AG10803 (cell line): ENCODE measurements at places on chromosomes 7 and 10.
A peak's percentile ranks its signal among the peaks of the same experiment; 100 is the strongest.

- DNase-seq = no peak
Observed at GRCh38 chr7:77687747-77688144, 8.5 kb upstream of the RSBN1L start.

DNA sequence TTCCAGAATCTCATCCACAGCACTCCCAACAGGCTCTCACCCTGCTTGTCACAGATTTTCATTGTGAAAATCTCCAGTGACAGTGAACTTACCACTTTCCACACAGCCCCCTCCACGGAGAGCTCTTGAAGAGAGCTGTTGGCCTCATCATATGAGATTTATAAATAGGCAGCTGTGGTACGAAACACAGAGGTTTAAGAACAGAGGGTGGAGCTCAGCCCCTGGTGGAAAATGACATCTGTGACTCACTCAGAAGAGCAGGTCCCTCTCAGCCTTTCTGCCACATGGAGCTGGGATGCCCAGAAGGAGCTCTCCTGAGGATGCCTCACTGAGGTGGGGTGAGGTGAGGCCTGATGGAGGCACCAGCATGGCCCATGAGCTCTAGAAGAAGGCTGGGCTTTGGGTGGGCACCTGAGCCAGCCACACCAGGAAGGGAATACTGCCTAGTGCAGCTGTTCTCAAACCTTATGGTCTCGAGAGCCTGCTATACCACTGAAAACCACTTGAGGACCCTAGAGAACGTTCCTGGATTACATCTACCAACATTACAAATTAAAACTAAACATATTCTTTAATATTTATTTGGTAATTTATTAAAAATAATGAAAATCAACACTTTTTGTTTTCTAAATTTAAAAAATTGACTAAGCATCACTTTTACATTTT is 25.8 kb upstream of the EEPD1 start:
- no peak for DNase-seq

DNA sequence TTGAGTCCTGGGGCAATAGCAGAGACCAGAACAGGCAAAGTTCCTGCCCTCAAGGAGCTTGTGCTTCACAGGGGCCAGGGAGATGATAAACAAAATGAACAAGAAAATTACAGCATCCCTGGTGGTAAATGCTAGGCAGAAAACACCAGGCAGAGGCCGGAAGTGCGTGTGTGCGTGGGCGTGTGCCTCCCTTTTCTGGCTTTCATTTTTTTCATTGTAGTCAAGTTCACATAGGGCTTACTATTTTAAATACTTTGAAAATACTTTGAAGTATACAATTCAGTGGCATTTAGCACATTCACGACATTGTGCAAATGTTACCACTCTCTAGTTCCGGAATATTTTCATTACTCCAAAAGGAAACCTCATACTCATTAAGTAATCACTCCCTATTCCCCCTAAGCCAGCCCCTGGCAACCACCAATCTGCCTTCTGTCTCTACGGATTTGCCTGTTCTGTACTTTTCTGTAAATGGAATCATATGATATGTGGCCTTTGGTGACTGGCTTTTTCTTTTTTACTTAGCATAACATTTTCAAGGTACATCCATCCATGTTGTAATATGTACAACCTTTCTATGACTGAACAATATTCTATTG is 88.1 kb upstream of the PDCD4 start:
- peak; percentile 12 for DNase-seq

- peak; percentile 67 for DNase-seq
Observed at GRCh38 chr7:100563809-100564400, 9.8 kb downstream of the SAP25 start.

DNA sequence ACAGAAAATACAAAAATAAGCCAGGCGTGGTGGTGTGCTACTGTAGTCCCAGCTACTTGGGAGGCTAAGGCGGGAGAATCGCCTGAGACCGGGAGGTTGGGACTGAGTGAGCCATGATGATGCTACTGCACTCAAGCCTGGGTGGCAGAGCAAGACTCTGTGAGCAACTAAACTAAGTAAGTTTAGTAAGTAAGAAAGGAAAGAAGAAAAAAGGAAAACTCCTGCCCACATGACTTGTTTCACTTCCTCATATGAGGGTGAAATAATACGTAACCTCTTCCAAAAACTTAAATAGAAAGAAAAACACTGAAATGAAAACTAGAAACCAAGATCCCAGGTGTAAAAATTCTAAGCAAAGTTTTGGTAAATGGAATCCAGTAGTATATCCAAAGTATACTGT is 79.6 kb downstream of the LARP4B start:
- DNase-seq = no peak

GRCh38 chr7:19984231-19984632 is 210.8 kb upstream of the TMEM196 start:
- DNase-seq = no peak
